ENCODE measurements at places on chromosomes 12 and 14. TPM values are rescaled to one million over a fixed set of nuclear protein-coding genes. Genes with fewer than 3 reads are reported as not detected.
A peak's percentile ranks its signal among the peaks of the same experiment; 100 is the strongest.

The MYH7 gene
- total RNA-seq: not detected

The SAMD4A gene
- total RNA-seq: 2.4 TPM

The ACAD10 gene
- 20.7 TPM for total RNA-seq

The MARS1 gene
- total RNA-seq: 398 TPM

The RHOJ gene
- total RNA-seq: not detected

DNA sequence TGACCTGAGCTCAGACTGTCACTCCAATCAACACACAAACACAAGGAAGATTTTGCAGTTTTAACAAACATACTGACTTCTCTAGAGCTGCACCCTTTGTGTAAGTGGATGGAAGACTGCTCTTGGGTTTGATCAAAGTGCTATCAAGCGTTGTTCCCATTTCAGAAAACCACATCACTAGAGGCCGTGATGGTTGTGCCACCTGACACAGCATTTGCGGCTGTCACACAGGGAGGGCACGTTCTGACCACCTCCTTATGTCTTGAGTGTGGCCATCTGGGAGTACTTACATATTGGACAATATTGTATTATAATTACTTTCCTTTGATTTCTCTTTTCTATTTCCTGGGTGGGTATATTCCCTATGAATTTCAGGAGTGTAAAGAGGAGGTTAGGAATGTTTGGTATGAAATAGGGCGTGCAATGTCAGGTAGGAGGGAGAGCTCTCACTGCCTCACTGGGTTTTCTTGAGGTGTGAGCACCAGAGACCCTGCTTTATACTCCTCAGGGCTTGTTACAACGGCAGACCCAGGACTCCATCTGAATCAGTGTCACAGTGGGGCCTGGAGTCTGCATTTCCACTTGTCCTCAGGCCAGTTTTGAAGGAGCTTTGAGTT lies 74.3 kb downstream of the SYNE3 start:
- DNase-seq: no peak
- H3K36me3 ChIP-seq: peaks cover 12% of the 10 kb centered on the region
- H3K4me3 ChIP-seq: no peak overlapping the region
- H3K27me3 ChIP-seq: no peaks in the 10 kb centered on the region
- peaks cover 5% of the 10 kb centered on the region for H3K4me1 ChIP-seq

DNA sequence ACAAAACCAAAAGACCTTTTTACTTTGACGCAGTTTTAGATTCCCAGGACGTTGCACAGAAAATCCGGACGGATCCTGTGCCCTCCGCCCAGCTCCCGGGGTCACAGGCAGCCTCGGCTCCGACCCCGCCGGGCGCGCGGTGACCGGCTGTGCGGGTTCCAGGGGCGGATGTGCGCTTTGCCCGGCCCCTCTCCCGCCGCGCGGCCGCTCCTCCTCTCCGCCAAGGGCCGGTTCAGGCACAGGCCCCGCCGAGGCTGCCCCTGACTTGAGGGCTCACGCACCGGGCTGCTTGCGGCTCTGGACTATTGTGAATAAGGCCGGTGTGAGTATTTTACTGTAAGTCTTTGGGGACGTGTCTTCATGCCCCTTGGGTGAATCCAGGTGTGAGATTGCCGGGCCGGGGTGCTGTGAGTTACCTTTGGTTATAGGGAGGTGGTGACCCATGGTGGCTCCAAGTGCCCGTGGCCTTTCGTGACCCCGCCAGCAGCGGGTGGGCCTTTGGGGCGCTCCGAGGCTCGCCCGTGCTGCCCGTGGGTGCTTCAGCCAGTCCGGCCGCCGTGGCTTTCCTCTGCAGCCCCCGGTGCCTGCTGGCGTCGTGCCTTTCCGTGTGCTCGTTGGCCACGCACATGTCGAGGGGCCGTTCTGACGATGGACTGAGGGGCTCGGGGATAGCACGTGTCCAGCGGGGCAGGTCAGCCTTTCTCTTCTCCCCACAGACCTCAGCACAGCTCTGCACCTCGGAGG lies 45.9 kb downstream of the NOC4L start:
- H3K4me1 ChIP-seq: peaks cover 32% of the 10 kb centered on the region
- H3K4me3 ChIP-seq: peak overlapping the region; percentile 76
- peak overlapping the region; percentile 67 for H3K27ac ChIP-seq
- no peaks in the 10 kb centered on the region for H3K36me3 ChIP-seq

GRCh38 chr12:89474615-89475014 lies 50.0 kb downstream of the GALNT4 start:
- no peaks in the 10 kb centered on the region for H3K27me3 ChIP-seq
- no peak overlapping the region for H3K27ac ChIP-seq
- no peak overlapping the region for H3K4me3 ChIP-seq
- H3K36me3 ChIP-seq: no peaks in the 10 kb centered on the region
- DNase-seq: no peak

- no peak overlapping the region for H3K4me3 ChIP-seq
- no peaks in the 10 kb centered on the region for H3K27me3 ChIP-seq
- H3K4me1 ChIP-seq: no peaks in the 10 kb centered on the region
- no peak overlapping the region for H3K27ac ChIP-seq
Measured at GRCh38 chr12:122740351-122740750, 9.7 kb upstream of the HCAR1 start.

DNA sequence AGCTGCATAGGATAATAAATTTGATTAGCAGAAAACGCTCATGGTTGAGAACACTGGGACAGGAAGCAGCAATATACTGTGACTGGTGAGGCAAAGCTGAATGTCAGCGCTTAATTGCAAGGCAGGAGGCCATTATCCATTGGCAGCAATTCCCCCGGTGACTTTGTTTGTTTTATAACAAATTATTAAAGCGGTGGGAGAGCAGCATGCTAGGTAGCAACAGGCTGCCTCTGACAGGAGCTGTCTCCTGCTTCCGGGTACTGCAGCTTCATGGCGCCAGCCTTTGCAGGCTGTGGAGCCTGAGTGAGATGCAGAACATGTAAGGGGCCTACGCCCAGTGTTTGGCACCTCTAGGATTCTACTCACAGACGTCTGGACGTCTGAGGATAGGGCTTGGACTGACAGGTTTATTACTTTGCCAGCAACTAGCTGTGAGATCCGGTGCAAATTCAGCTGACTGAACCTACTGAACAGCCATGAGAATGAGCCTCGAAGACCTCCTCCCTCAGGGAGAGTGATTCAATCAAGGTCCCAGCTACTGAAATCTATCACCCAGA lies 82.1 kb upstream of the SSTR1 start:
- peaks cover 29% of the 10 kb centered on the region for H3K4me1 ChIP-seq
- DNase-seq: no peak
- no peaks in the 10 kb centered on the region for H3K27me3 ChIP-seq
- no peaks in the 10 kb centered on the region for H3K36me3 ChIP-seq
- H3K4me3 ChIP-seq: no peak overlapping the region
- no peak overlapping the region for H3K27ac ChIP-seq

GRCh38 chr14:20632831-20633691 lies 8.4 kb downstream of the OR6S1 start:
- H3K27me3 ChIP-seq: no peaks in the 10 kb centered on the region
- DNase-seq: peak; percentile 47
- peak overlapping the region; percentile 69 for H3K4me3 ChIP-seq
- H3K36me3 ChIP-seq: no peaks in the 10 kb centered on the region
- peaks cover 23% of the 10 kb centered on the region for H3K4me1 ChIP-seq
- H3K27ac ChIP-seq: no peak overlapping the region

DNA sequence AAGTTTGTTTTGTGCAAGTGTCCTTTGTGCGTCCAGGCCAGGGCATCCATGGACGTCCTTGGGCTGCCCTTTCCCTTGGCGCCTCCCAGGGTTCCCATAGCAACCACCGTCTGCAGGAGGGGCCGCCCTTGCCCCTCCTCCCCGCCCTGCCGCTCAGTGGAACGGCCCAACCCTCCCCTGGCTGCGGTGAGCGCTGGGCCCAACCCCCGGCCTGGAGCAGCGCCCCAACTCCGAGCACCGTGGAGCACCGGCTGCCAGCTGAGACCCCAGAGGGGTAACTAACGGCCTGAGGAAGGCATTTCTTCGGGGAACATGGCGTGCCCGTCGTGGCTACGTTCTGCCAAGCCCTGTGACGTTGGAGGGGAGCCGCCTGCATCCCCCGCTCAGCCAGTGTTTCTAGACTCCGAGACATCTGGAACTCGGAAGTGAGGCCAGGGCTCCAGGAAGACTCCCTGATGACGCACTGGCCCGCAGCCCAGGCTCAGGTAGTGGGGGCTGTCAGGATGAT lies 5.3 kb upstream of the ACACB start:
- peak; percentile 40 for DNase-seq
- peak overlapping the region; percentile 32 for H3K4me3 ChIP-seq
- H3K36me3 ChIP-seq: no peaks in the 10 kb centered on the region
- H3K4me1 ChIP-seq: no peaks in the 10 kb centered on the region

GRCh38 chr12:3622021-3622821 lies 130.7 kb downstream of the CRACR2A start:
- no peak overlapping the region for H3K27ac ChIP-seq
- no peak overlapping the region for H3K4me3 ChIP-seq
- DNase-seq: no peak
- H3K36me3 ChIP-seq: peaks cover 32% of the 10 kb centered on the region
- no peaks in the 10 kb centered on the region for H3K4me1 ChIP-seq

DNA sequence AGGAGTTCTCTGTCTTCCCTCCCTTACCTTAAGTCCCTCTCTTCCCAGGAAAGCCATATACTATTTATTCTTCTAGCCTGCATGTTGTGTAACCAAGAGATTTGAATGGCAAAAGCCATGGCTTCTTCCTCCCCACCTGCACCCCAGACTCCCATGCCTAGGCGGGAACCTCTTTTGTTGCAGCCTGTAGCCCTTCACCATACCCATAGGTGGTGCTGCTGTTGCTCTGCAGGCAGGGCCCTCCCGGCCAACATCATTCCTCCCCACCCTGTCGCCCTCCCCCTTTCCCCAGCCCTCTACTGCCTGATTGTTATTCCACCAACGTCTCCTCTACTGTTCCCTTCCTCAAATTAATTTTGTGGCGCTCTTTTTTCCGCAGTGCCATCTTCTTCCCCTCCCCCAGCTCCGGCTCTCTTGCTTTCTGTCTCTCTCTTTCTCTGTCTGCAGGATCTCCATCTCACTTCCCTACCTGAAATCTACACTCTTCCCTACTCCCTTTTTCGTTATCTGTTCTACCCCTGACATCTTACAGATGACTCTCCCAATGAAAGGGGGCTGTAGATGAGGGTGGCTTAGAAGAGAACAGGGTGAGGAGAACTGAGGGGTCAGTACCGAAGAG lies 13.8 kb downstream of the NGDN start:
- no peak overlapping the region for H3K27ac ChIP-seq
- no peaks in the 10 kb centered on the region for H3K4me1 ChIP-seq

GRCh38 chr12:130707571-130707891 lies 8.6 kb downstream of the RIMBP2 start:
- H3K27ac ChIP-seq: no peak overlapping the region
- H3K36me3 ChIP-seq: no peaks in the 10 kb centered on the region
- no peaks in the 10 kb centered on the region for H3K4me1 ChIP-seq

DNA sequence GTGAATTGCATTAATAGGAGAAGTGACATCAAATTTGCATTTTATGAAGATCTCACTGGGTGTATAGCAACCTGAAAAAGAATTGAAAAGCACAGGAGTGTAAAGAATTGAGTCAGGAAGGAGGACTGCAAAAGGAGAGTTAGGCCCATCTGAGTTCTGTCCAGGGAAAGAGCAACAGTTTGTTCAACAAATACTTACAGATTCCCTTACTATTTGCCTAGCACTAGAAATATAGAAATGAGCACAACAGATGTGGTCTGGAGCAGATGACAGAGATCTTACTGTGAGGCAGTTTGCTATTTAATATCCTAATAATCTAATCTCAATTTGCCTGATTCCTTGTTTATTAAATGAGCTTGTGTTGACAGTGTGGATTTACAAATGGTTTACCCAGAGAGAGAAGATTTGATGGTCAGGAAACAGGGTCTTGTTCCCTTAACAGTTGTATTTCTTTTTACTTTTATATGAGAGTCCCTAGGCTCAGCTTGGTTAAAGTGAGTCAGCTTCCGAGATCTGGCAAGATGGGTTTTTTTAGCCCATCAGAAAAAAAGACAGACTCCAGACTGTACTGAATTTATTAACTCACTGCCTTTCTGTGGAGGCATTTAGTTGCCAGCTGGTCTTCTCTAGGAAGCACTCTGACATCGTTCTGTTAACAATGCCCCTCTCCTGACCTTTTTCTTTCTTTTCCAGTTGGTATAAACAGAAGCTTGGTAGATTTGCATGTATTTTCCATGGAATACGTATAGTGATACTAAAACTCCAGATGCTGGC lies 229.7 kb downstream of the TTC6 start:
- H3K4me1 ChIP-seq: no peaks in the 10 kb centered on the region
- H3K4me3 ChIP-seq: no peak overlapping the region
- H3K36me3 ChIP-seq: no peaks in the 10 kb centered on the region

DNA sequence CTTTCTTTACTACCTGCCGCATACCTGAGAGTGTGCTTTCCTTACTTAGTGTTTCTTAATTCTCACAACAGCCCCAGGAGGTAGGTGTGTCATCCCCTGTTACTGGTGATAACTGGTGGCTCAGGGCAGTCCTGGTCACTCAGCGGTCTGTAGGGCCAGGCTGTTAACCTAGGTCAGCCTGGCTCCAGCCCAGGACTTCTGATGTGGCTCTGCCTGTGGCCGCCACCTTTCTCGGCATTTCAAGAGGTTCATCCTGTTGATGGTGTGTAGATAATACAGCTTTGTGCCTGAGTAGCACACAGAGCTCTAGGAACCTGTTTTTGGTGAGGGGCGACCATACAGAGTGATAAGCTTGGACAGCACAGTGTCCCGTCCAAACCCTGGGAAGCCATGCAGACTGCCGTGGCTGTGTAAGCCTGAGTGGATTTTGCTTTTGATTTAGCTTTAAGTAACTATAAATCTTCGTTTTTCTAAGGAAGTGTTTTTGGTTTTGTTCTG lies 11.9 kb upstream of the DNAH10 start:
- no peak overlapping the region for H3K27ac ChIP-seq
- no peaks in the 10 kb centered on the region for H3K27me3 ChIP-seq
- no peak overlapping the region for H3K4me3 ChIP-seq
- DNase-seq: no peak
- peaks cover 9% of the 10 kb centered on the region for H3K4me1 ChIP-seq
- peaks cover 29% of the 10 kb centered on the region for H3K36me3 ChIP-seq

- H3K4me1 ChIP-seq: peaks cover 6% of the 10 kb centered on the region
- no peaks in the 10 kb centered on the region for H3K27me3 ChIP-seq
- no peak for DNase-seq
- H3K36me3 ChIP-seq: no peaks in the 10 kb centered on the region
Measured at GRCh38 chr14:76761136-76761959, at the start of gene VASH1. Gene VASH1 (plus strand): TSS chr14:76761468. CDS start chr14:76762822, 1,354 bp downstream.

GRCh38 chr14:89481196-89481595 lies 64.2 kb upstream of the FOXN3 start:
- H3K27me3 ChIP-seq: no peaks in the 10 kb centered on the region
- H3K36me3 ChIP-seq: no peaks in the 10 kb centered on the region
- H3K27ac ChIP-seq: no peak overlapping the region
- no peaks in the 10 kb centered on the region for H3K4me1 ChIP-seq
- DNase-seq: no peak
- H3K4me3 ChIP-seq: no peak overlapping the region

DNA sequence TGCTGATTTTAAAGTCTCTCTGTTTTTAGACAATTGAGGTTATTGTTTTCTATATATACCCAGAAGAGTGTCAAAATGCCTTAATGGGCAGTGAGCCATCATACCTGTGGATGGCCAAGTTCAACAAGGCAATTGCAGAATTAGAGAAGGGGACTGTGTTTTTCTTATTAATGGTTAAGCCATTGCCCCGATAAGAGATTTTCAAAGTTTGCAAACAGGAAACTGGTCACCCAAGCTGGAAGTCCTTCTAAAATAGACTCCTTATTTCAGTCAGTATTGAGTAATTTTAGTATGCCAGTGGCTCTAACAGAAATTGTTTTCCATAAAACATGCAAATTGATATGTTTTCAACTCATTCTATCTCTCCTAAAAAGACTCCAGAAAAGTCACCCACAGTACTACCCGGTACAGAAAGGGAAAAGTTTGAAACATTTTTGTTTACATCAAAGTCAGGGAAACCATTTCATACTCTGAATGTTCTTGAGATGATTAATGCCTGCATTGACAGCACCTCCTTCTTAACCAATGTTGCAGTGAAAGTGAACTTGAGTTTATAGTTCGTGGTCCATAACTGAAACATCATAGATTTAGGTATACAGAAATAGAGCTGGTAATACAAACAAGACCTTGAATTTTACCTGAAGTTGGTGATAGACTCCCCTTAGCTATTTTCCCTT lies 191.1 kb downstream of the TMX1 start:
- DNase-seq: no peak
- no peak overlapping the region for H3K4me3 ChIP-seq
- H3K27ac ChIP-seq: no peak overlapping the region
